Dermis microvascular lymphatic vessel endothelial cell (primary cell): ENCODE measurements at places on chromosomes 12 and 14. TPM values are rescaled to one million over a fixed set of nuclear protein-coding genes. Genes with fewer than 3 reads are reported as not detected.

The BCL2L14 gene
- total RNA-seq, result not detected in 2 replicates

The FBXO34 gene
- 18.9 and 25.7 TPM in 2 replicates for total RNA-seq

The LGALS3 gene
- 88.0 and 98.5 TPM in 2 replicates for total RNA-seq

The ABCD2 gene
- not detected in 2 replicates for total RNA-seq

The PTGER2 gene
- under 0.01 TPM in 1 of 2 replicates, not detected in the other for total RNA-seq

The NAB2 gene
- 5.4 and 13.9 TPM in 2 replicates for total RNA-seq

The RIPK3 gene
- 1.4 and 1.8 TPM in 2 replicates for total RNA-seq
